Fibroblast of villous mesenchyme (primary cell): ENCODE measurements at places on chromosomes 1 and 21.

- DNase-seq, result peak; percentile 69
Observed at GRCh38 chr1:179034720-179035119, 9.0 kb downstream of the FAM20B start.

DNA sequence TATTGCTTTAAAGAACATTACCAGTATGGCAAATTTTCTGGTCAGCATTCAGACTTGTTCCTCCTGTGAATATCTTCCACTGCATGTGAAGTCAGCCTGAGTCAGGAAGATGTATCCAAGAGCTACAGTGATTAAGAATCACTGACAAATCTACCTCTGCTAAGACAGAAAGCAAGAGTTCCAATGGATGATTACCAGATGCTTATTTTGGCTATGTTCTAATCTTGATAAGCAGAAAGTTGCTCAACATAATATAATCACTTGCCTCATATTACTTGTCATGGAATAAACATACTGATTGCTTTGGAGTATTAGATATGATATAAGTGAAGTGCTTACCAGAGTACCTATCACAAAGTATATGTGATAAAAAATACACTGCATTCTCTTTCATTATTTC is 738.1 kb downstream of the ADGRL2 start:
- DNase-seq, result peak; percentile 9

DNA sequence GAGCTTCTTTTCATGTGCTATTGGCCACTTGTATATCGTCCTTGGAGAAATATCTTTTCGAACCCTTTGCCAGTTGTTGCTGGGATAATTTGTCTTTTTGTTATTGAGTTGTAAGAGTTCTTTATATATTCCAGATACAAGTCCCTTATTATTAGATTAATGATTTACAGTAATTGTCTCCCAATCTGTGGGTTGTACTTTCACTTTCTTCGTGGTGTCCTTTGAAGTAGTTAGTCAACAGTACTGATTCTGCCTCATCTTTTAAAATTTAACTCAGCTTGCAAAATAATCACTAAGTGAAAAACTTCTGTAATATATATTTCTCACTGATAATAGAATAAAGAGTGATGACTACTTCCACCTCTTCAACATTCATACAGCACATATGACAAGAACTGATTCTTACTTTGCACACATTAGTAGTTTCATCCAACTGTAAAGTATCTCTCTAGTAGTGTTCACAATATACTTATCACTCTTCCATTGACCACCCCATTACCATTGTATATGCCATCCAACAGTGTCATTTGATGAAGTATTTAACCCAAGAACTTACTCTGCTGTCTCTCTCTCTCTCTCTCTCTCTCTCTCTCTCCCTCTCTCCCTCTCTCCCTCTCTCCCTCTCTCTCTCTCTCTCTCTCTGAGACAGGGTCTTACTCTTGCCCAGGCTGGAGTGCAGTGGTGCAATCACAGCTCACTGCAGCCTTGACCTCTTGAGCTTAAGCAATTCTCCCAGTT is 104.2 kb upstream of the DMRTA2 start:
- no peak for DNase-seq

- DNase-seq, result no peak
Observed at GRCh38 chr1:156904187-156904959, 10.9 kb downstream of the PEAR1 start.

DNA sequence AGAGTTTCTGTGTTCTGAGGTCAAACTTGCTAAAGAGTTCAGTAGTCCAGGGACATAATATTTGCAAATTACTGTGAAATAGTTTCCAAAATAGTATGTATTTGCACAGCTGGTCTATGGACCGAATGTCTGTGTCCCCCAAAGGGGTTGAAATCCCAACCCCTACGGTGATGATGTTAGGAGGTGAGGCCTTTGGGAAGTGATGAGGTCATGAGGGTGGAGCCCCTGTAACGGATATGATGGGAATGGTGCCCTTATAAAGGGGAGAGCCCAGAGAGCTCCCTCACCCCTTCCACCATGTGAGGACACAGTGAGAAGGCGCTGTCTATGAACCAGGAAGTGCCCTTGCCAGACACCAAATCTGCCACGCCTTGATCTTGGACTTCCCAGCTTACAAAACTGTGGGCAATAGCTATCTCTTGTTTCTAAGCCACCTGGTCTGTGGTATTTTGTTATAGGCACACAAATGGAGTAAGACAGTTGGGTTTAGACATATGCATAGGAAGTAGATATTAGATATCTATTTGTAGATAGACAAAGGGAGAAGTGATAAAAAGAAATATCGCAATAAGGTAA is 21.7 kb downstream of the RNF187 start:
- no peak for DNase-seq

DNA sequence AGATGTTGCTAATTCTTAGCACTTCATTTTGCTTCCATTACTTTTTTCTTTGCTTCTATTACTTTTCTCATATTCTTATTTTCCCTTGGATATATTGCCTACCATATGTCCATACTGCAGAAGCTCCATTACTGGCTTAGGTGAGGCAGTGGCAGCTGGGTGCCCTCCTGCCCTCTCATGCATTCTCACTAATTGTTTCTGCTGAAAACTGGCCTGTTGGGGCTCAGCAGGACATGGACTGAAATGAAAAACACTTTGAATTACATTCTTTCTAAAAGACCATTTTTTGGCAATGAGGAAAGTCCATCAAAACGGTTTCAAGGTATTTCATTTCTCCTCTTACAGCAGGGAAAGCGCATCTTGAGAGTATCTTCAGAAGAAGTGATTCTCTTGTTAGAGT is 122.9 kb downstream of the MAST2 start:
- DNase-seq, result no peak

DNA sequence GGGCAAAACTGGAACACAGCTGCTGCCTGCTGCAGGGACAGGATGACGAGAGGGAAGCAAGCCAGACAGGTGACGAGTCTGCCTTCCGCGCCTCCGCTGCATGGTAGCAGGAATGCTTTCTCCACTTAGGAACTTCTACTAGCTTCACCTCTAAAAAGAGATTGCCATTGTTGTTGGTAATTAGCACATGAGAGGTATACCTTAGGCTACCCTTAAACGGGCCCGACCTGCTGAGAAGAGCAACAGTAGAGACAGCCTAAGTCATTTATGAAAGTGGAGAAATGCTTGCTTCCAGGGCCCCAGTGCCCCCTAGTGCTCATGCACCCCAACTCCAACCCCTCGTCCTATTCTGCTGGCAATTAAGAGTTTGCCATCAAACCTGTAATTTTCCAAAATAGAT is 96.9 kb upstream of the AKT3 start:
- DNase-seq, result no peak

DNA sequence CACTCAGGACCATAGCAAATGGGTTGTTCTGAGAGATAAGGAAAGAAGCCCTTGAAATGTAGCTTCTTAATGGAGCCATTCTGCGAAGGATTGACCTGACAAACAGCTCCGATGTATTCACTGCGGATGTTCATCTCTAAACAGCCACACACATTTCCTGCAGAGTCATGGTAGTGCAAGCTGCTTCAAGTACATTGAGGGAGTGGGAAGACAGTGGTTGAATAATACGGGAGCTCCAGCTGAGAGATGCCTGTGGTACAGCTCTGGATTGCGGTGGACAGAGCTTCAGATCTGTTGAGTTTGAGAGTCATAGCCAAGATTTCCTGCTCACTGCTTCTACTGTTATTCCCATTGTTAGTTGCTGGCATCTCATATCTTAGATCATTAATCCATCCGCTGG is 86.6 kb downstream of the ZBTB18 start:
- no peak for DNase-seq

- no peak for DNase-seq
Observed at GRCh38 chr1:119686661-119687060, 25.1 kb upstream of the PHGDH start.

- DNase-seq, result no peak
Observed at GRCh38 chr21:31195334-31196015, 148.6 kb downstream of the TIAM1 start.

DNA sequence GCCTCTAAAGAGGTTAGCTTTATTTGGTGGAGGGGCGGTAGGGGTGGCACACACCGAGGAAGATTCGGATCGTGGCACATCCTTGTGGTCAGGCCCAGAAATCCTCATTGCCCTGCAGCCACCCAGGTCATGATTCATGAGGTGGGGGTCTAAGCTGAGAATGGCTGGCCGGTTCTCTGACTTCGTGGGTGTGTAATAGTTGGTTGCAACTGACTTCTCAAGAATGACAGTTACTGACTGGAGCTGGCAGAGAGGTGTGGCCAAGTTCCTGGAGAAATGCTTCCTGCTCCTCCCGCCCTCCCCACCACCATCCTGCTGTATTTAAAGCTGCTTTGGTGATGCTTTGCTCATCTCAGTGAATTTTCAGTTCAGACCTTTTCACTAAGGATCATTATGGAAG is 198.6 kb downstream of the KIF26B start:
- no peak for DNase-seq

- DNase-seq, result no peak
Observed at GRCh38 chr1:33742663-33743062, 121.2 kb upstream of the HMGB4 start.

- DNase-seq, result no peak
Observed at GRCh38 chr1:153357076-153357852, 390 bp upstream of the S100A9 start.

DNA sequence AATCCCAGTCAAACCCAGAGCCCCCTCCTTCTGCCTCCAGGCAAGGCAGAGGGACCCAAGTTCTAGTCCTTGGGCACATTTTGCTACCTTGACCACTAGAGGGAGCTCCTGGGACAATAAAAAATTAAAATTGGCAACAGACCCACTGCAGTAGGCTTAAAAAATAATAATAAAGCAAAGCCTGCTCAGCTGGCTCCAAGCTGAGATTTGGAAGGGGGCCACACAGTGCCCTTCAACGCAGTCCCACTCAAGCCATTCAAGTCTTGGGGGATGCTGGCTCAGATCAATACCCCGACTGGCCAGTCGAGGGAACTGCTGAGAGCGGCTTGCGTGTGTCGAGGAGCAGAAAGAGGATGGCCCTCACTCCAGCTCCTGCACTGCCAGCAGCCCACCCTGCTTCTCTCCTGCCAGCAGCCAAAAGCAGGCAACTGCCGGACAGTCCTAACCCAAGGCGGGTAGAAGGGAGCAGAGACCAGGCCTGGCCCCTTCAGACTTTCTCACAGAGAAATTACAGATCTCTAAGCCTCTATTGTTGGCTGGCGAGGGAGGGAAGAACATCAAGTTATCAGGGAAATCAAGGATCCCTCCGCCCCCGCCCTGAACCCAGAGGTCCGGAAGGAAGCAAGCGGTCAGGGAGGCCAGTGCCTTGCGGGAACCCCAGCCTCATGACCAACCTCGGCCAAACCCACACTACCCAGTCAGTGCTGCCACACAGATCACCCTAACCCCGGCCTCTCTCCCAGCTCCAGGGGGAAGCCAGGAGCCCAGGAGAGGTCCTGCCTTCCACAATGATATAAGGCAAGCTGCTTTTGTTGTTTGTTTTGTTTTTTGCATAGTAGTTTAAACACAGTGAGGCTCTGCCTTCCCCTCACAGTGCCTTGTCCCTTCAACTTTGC is 4.9 kb upstream of the ALDH4A1 start:
- DNase-seq, result peak; percentile 72

- DNase-seq, result peak; percentile 43
Observed at GRCh38 chr1:19844731-19845495, 29.8 kb upstream of the RNF186 start.
